ENCODE measurements at places on chromosomes 2 and 18. TPM values are rescaled to one million over a fixed set of nuclear protein-coding genes. Genes with fewer than 3 reads are reported as not detected.

SERPINB12 gene
- total RNA-seq = not detected

- H3K27me3 ChIP-seq = no peaks in the 10 kb centered on the region
- H3K36me3 ChIP-seq = no peaks in the 10 kb centered on the region
- H3K4me1 ChIP-seq = no peaks in the 10 kb centered on the region
- no peak overlapping the region for H3K27ac ChIP-seq
- no peak for DNase-seq
These were observed 24.5 kb downstream of the LOXHD1 start for GRCh38 chr18:46632401-46633071.

HNMT gene
- total RNA-seq = 0.84 TPM

GRCh38 chr2:128732976-128733431, 414.3 kb upstream of the HS6ST1 start:
- no peak overlapping the region for H3K27ac ChIP-seq
- DNase-seq = no peak
- no peaks in the 10 kb centered on the region for H3K36me3 ChIP-seq
- peaks cover 6% of the 10 kb centered on the region for H3K4me1 ChIP-seq
- peaks cover 9% of the 10 kb centered on the region for H3K27me3 ChIP-seq

DNA sequence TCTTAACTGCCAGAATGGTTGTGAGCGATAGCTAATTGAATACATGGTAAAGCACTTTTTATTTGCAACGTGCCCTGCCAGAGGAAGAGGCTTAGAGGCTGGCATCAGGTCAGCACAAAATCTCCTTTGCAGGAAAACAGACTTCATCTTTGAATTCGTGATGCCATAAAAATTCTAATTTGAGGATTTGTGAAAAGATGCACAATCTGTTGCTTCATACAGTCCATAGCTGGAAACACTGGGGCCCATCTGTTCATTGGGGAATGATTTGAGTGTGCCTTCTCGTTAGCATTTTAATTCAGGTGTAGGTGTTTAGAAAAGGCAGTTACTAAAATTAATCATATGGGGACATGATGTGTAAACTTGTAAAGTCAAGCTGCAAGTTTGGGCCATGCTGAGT, 876.0 kb downstream of the SLC4A3 start:
- no peak overlapping the region for H3K4me3 ChIP-seq
- H3K27ac ChIP-seq = no peak overlapping the region
- peaks cover 7% of the 10 kb centered on the region for H3K4me1 ChIP-seq
- no peak for DNase-seq
- H3K27me3 ChIP-seq = no peaks in the 10 kb centered on the region

ATL2 gene
- 158 TPM for total RNA-seq

DNA sequence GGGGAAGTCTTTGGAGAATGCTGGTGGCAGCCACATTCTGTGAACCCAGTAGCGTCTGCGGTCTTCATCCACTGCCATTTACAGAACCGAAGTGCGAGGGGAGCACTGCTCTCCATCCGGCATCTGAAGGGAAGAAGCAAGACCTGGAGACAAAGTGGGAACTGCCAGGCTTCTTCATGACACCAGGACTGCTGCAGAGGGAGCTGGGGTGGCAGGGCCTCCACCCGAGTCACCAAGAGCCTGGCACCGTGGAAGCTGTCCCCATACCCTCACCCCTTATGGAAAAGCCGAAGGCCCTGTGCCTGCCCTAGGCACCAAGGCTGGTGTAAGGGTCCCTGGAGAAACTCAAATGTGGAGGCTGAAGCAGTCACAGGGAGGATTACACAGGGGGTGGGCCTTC, 79.8 kb downstream of the CIB4 start:
- H3K27ac ChIP-seq = no peak overlapping the region
- peaks cover 20% of the 10 kb centered on the region for H3K4me1 ChIP-seq
- no peaks in the 10 kb centered on the region for H3K27me3 ChIP-seq

- no peaks in the 10 kb centered on the region for H3K4me1 ChIP-seq
- H3K36me3 ChIP-seq = no peaks in the 10 kb centered on the region
- no peak overlapping the region for H3K27ac ChIP-seq
- peak; percentile 54 for DNase-seq
- no peaks in the 10 kb centered on the region for H3K27me3 ChIP-seq
These were observed 96.7 kb downstream of the PMAIP1 start for GRCh38 chr18:59996370-59996966.

GRCh38 chr18:77651441-77651840, 401.8 kb downstream of the GALR1 start:
- no peaks in the 10 kb centered on the region for H3K36me3 ChIP-seq
- H3K4me1 ChIP-seq = no peaks in the 10 kb centered on the region
- H3K27me3 ChIP-seq = peaks cover 15% of the 10 kb centered on the region
- DNase-seq = no peak

DNA sequence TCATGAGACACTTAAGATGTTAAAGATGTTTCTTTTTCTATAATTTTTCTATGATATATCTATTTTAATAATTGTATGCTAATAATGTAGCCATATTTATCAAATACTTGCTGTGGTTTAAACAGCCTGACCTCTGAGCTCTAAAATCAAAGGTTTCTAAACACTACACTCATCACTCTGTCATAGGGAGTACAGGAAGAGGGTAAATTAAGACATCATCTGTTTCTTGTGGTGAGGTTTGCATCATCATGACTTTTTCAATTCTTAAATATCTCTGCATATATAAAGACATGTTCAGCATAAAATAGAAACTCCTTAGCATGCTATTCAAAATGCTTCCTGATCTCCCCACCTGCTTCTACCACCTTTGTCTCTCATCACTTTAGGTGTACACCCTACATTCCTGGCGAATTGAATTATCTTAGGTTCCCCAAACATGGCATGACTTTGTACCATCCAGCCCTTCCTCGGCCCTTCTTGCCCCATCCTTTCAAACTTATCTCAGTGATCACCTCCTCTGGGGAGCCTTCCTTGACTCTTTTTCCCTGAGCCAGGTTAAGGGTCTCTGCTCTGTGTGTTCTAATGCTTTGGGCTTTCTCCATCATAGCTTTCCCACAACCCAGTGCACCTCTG, 105.3 kb upstream of the TTN start:
- H3K36me3 ChIP-seq = no peaks in the 10 kb centered on the region
- no peak for DNase-seq
- no peak overlapping the region for H3K27ac ChIP-seq
- H3K4me1 ChIP-seq = no peaks in the 10 kb centered on the region
- H3K27me3 ChIP-seq = no peaks in the 10 kb centered on the region

- no peaks in the 10 kb centered on the region for H3K36me3 ChIP-seq
- H3K4me3 ChIP-seq = no peak overlapping the region
- no peak overlapping the region for H3K27ac ChIP-seq
- H3K27me3 ChIP-seq = no peaks in the 10 kb centered on the region
- H3K4me1 ChIP-seq = no peaks in the 10 kb centered on the region
These were observed 391.3 kb downstream of the SETBP1 start for GRCh38 chr18:45071956-45072355.

GRCh38 chr18:72612894-72613533, 68.9 kb upstream of the CBLN2 start:
- no peak overlapping the region for H3K27ac ChIP-seq
- H3K4me1 ChIP-seq = no peaks in the 10 kb centered on the region
- no peak overlapping the region for H3K4me3 ChIP-seq
- no peaks in the 10 kb centered on the region for H3K27me3 ChIP-seq

TWSG1 gene
- total RNA-seq = 87.9 TPM

DNA sequence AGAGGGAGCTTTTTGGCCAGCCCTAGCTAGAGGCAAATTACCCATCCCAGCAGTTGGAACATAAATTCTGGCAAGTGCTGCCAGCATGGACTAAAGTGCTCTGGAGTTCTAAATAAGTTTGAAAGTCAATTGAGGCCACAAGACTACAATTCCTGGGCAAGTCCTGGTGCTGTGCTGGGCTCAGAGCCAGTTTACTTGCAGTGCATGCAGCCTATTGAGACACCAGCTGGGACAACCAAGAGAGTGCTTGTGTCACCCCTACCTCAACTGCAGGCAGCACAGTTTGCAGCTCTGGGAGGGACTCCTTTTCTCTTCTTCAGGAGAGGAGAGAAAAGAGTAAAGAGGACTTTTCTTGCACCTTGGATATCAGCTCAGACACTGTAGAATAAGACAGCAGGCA, 277.2 kb upstream of the TMEFF2 start:
- H3K4me3 ChIP-seq = no peak overlapping the region
- no peak overlapping the region for H3K27ac ChIP-seq
- H3K27me3 ChIP-seq = no peaks in the 10 kb centered on the region
- H3K36me3 ChIP-seq = no peaks in the 10 kb centered on the region

EPB41L3 gene
- total RNA-seq = 1.7 TPM

All from neural progenitor cell (in vitro differentiated cells).